Foreskin keratinocyte (primary cell): ENCODE measurements at places on chromosomes 3 and 15. TPM values are rescaled to one million over a fixed set of nuclear protein-coding genes. Genes with fewer than 3 reads are reported as not detected.

Gene TEX55
- not detected in 2 replicates for total RNA-seq

- no peak for DNase-seq
These were observed 724.6 kb upstream of the CBLB start for GRCh38 chr3:106593381-106593780.

Gene CIAO2A
- total RNA-seq = 82.9 and 88.4 TPM in 2 replicates

DNA sequence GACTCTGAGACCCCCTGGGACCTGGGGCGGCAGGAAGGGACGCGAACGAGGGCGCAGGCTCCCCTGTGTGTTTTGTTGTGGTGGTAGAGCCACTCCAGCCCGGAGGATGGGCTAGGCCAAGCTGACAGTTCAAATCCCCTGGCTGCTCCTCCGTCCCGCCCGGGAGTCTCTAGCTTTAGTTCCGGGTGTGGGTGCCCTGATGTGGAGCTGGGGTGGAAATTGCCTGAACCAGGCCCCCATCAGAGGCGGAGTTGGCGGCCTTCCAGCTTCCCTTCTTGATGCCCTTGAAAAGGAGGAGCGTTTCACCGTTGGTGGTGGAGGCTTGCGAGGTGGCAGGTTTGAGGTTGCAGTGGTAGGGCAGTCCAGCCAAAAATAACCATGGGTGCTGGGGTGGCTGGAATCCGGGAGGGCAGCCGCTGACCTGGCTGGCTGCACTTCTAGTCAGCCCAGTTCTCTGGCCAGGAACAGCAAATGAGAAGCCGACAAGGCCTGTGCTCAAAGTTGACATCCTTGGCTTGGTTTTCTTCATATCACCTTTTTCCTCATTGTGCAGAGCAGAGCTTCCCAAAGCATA, 817 bp downstream of the CLK3 start:
- DNase-seq = no peak

- DNase-seq = no peak
These were observed 267.7 kb downstream of the ZBTB20 start for GRCh38 chr3:114879059-114880031.

Gene TRPM1
- not detected in 2 replicates for total RNA-seq

- DNase-seq = no peak
These were observed 162.3 kb upstream of the TPM1 start for GRCh38 chr15:62880278-62880677.

GRCh38 chr3:123657568-123657967, 72.7 kb upstream of the HACD2 start:
- no peak for DNase-seq

GRCh38 chr15:27223179-27223578, 252.2 kb downstream of the GABRG3 start:
- no peak for DNase-seq

GRCh38 chr3:47282424-47283192, at the start of the genes KIF9 and KLHL18:
TSS of gene KIF9 (minus strand) at chr3:47282799. CDS start at chr3:47277374, 5,425 bp downstream.
TSS of gene KLHL18 (plus strand) at chr3:47282944. CDS start at chr3:47282966, 22 bp downstream.
- DNase-seq = peak; percentile 92

Gene GATM
- total RNA-seq = 0.20 and 0.32 TPM in 2 replicates

Gene CACNA1D
- 0.14 and 0.17 TPM in 2 replicates for total RNA-seq

- DNase-seq = peak; percentile 9
These were observed 719.3 kb upstream of the SGO1 start for GRCh38 chr3:20905210-20905805.

Gene KCTD6
- total RNA-seq = 7.9 and 8.7 TPM in 2 replicates

DNA sequence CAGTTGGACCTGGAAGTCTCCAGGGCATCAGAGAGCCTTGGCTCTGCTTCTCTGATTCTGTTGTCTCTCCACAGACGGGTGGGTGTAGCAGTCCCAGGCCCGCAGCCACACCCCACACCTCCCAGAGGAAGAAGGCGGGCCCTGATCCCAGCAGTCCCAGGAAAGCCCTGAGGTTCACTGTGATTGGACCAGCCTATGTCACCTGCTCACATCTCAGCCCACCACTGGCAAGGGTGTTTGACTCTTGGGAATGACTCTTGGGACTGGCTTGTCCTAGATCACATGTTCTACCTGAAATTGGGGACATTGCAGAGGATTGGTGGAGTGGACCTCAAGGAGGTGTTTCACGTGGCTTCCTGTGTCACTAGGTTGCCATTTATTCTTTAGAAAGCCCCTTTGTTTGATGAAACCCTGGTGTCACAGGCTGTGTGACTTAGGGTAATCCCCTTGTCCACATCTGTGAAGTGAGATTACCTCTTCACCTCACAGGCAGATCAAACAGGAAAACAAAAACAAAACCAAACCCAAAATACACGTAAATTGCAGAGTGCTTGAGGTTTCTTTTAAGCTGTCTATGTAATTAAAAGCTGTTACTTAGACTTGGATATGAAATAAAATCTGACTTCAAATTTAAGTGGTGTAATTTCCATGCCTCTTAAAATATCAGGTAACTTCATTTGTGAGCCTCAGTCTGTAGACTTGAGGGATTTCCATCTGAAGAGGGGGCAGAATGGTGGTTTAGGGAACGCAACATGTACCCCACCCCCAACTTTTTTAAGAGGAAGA, 26.7 kb downstream of the FLNB start:
- no peak for DNase-seq

DNA sequence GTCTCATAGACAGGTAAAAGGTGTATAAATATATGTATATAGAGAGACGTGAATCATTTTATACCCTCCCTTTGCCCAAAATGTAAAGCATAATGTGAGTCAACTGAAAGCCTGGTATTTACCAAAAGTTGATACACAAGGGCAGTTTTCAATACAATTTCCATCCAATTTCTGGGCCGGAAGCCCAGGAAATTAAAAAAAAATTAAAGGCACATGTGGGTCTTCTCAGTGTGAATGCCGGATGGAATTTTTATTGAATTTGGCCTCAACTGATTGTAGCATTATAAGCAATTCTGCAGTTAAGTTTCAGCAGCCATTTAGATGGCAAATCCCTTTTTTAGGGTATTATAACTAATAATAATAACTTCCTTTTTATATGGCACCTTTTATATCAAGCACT, 3.3 kb upstream of the CNTN3 start:
- DNase-seq = no peak

DNA sequence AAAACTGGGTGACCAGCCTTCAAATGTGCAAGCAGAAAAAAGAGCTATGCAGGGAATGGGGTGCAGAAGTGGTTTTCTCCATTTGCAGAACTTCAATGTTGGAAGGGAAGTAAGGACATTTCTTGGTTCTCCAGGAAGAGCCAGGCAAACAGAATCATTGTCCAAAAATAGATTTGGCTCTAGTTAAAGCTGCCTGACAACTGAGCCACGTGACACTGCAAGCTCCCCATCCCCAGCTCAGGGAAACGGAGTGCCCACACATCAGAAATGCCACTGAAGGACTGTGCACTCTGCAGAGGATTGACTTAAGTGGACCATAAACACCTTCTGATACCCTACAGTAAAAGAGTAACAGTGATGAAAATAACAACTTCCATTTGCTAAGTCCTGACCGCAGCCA, 195.6 kb upstream of the NSMCE3 start:
- no peak for DNase-seq

Gene SERINC4
- total RNA-seq = 0.04 and 0.07 TPM in 2 replicates

DNA sequence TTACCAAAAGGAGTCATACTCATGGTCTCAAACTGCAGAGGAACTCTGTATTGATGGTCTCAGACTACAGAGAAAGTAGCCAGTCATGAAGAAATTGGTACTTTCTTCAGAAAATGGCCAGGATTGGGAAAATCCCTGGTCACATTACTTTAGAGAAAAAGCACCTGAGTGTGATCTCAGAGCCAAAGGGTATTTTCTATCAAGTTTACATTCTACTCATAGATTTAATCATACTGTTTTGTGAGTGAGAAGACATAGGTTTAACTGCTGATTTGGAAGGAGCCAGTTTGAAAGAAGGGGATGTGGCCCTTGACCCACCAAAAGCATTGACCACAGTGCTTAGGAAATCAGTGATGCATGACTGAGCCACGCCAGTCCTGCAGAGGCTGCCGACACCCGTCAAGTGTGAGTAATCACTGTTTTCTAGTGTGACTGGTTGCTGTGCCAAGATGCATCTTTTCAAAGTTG, 203.6 kb downstream of the AKAP13 start:
- DNase-seq = no peak

GRCh38 chr15:48719668-48720067, 74.2 kb upstream of the FBN1 start:
- DNase-seq = no peak

Gene CCR4
- total RNA-seq = not detected in 2 replicates

Gene SLC24A5
- not detected in 2 replicates for total RNA-seq

Gene VWA5B2
- total RNA-seq = not detected in 2 replicates

DNA sequence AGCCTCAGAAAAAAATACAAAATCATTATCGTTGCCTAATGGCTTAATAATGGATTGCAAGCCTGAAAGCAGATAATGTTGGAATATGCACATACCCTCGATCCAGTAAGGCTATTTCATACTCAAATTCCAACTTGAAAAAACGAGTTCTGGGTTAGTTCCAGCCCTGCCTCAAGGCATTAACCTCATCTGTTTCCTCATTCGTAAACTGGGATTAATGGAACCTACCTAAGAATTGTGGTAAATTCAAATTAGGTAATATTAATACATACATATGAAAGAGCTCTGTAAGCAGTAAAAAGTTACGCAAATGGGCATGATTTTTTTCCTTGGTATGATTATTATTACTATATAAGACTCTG, 107.5 kb downstream of the SRGAP3 start:
- DNase-seq = peak; percentile 54

DNA sequence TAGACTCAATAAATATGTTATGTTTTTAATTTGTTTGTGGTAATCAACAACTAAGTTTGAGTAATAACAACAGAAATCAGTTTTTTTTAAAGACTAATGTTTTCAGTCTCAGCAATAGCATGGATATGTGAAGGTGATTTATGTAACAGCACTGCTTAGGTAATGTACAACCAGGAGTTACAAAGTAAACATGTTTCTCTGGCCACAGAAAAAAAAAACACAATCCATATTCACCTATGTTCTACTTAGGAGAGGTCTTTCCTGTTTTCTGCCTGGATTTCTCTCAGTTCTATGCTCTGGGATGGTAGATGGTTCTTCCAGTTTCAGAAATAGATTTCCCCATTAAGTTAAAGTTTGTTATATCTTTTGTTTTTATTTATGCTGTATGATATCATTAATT, 579.4 kb downstream of the SI start:
- DNase-seq = no peak

- DNase-seq = no peak
These were observed 15.1 kb downstream of the PDZRN3 start for GRCh38 chr3:73609655-73610054.

DNA sequence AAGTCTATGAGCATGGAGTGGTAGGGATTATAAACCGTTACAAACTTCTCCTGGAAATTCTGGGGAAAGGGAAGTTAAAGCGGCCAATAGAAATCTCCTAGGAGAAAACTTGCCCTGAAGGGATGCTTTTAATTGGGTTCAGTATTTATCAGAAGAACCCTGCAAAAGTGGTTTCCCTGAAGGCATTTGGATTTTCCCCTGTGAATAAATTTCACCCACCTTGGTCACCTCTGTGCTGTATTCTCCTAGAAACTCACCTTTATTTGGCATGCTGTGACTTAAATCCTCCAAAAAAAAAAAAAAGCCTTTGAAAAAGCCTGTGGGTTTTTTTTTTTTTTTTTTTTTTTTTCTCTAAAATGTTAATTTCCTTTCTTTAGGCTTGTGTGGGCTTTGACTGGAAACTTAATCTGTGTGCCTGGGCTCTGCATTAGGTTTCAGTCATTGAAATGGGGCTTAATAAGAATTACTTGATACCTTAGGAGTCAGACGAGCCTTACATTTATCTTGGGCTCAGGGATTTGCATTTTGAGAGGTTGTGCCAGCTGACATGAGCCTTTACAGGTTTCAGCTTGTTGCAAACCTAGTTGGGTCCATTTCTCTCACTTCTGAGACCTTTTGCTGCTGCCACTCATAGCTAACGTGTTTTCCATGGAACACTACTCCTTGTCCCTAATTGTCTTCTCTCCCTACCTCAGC, 22.0 kb downstream of the TGFBR2 start:
- peak; percentile 55 for DNase-seq

- peak; percentile 97 for DNase-seq
These were observed 24.0 kb upstream of the TEX9 start for GRCh38 chr15:56341201-56341600.

- DNase-seq = peak; percentile 36
These were observed 4.8 kb downstream of the RARRES1 start for GRCh38 chr3:158727206-158728060.

Gene POPDC2
- 0.34 and 0.39 TPM in 2 replicates for total RNA-seq

DNA sequence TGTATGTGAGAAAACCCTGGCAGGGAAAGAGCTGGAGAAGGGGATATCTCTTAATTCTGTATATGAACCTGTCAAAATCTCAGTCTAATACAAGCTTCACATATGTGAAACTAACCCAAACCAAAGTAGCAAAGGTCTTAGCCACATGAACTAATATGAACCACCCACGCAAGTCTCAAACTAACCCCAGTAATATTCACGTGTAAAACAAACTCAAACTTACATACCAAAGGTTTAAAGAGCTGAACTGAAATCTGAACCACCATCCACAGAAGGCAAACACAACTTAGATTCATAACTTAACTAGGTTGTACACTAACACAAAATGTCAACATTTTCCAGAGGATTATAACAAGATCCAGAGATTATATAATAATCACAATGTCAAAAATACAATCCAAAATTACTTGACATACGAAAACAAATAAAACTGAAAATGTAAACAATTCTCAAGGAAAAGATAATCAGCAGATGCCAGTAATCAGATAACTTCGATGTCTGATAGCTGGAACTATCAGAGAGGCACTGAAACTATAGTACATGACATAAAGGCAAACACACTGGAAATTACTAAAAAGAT, 64.1 kb downstream of the VPS13C start:
- no peak for DNase-seq

GRCh38 chr3:8882642-8883041, 80.6 kb downstream of the RAD18 start:
- no peak for DNase-seq

DNA sequence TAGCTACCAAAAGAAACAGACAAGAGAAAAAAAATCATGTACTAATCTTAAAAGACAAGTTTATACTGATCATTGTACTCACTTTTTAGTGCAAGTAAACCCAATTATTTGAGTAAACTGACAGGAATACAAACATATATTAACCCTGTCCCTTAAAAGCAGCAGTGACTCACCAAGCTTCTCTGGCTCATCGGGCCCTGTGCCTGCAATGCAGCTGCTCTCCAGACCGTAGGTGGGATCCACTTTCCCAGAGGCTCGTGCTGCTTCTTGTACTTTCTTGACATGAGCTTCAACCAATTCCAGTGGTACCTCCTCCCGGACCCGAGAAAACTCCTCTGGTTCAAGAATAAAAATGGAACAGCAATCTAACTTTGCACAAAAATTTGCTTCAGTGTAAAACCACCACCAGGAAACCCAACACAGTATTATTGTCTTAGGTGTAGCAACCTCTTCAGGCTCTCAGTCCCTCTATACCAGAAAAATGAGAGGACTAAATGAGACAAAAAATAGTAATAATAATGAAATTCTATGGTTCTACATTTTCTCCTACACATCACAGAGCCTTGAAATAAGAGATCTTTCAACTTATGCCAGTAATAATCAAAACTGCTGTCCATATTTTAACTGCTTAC, 82.6 kb upstream of the CSPG5 start:
- DNase-seq = peak; percentile 22
